ENCODE measurements at places on chromosomes 5 and 9. TPM values are rescaled to one million over a fixed set of nuclear protein-coding genes. Genes with fewer than 3 reads are reported as not detected.

The BTNL3 gene
- total RNA-seq, result not detected

The EMB gene
- 195 TPM for total RNA-seq

The OR1J2 gene
- total RNA-seq, result 0.42 TPM

The ARID3C gene
- total RNA-seq, result not detected

The SLCO6A1 gene
- total RNA-seq, result not detected

The PCDHAC1 gene
- not detected for total RNA-seq

DNA sequence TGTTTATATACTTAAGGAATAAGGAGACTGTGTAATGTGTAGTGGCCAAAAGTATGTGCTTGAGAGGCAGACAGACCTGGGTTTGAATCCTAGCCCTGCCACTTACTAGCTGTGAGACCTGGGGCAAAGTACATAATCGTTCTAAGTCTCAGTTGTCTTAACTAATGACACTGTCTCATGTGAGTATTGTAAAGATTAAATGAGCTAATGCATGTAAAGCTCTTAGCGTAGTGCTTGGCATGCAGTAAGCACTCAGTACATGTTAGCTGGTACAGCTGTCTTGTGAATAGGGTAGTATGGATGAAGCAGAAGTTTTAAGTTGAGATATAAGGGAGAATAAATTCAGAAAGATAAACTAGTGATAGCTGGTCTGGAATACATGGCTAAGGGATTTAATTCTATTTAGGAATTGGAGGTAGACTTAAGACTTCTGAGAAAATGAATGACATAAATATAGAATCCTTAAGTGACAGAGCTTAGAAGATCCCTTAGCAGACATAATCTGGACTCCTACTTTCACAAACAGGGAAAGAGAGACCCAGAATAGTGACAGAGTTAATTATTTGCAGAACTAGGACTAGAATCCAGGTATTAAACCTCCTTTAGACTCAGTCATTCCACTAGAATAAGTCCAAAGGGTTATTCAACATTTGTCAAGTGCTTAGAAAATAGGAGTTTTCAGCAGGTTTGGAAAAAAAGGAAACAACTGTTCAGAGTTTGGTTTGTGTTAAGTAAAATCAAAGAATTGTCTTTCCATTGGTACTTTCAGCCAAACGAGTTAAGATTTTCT lies 13.1 kb downstream of the GPR21 start:
- no peaks in the 10 kb centered on the region for H3K27me3 ChIP-seq
- DNase-seq, result no peak
- peaks cover 11% of the 10 kb centered on the region for H3K36me3 ChIP-seq
- no peak overlapping the region for H3K4me3 ChIP-seq
- no peaks in the 10 kb centered on the region for H3K4me1 ChIP-seq

- no peak for DNase-seq
- H3K4me1 ChIP-seq, result no peaks in the 10 kb centered on the region
- H3K36me3 ChIP-seq, result no peaks in the 10 kb centered on the region
- H3K4me3 ChIP-seq, result no peak overlapping the region
- H3K27me3 ChIP-seq, result no peaks in the 10 kb centered on the region
These were observed 215.8 kb downstream of the TSSK1B start for GRCh38 chr5:113218906-113219517.

DNA sequence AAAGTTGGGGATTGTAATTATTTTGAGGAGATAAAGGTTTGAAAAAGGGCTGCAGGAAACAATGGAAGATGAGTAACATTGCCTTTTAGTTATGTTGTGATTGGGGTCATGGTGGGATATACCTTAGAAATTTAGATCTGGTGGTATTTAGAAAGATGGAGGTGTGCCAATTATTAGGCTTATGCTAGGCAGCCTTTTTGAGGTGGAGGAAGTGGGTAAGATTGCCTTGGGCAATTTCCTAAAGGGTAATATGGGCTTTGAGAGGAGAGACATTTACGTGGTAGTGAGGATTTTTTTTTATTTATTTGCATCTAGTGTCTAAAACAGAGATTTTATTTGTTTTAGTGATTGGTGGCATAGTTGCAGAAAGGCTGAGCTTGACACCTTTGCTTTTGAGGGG lies 10.5 kb downstream of the HSPA4 start:
- no peaks in the 10 kb centered on the region for H3K27me3 ChIP-seq
- H3K36me3 ChIP-seq, result peaks cover 21% of the 10 kb centered on the region
- peaks cover 16% of the 10 kb centered on the region for H3K4me1 ChIP-seq
- no peak for DNase-seq
- H3K27ac ChIP-seq, result no peak overlapping the region

DNA sequence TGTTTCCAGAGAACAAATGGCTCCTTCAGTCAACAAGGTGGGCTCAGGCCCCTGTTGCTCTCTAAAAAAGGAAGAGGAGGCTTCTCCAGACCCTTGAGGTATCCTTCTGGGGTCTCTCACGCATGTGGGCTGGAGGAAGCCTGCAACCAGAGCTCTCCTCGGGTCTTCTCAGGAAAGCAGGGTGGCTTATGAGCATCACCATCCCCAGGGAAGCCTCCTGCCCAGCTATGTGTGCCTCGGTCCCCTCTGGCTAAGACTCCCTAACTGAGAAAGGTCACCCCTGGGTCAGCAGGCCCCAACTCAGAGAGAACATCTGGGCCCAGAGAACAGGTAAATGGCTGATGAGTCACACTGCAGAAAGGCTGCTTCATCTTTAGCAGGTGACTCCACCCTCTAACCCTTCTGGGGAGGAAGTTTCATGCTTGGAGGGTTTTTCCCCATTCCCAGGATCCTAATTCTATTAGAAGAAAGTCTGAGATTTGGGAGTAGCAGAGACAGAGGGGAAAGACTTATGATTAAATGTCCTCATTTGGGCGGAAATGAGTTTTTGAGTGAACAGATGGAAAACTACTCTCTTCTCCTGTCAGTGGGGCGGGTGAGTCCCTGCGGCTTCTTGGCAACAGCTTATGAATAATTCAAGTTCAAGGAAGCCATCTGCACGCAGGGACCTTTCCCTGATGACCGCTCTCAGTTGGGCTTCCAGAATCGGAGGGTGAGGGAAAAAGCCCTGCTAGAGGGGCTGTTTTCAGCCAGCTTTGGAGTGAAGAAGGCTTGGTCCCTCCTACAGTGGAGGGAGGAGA lies 41.9 kb downstream of the TGFBI start:
- H3K4me3 ChIP-seq, result no peak overlapping the region
- H3K36me3 ChIP-seq, result no peaks in the 10 kb centered on the region
- no peaks in the 10 kb centered on the region for H3K27me3 ChIP-seq
- DNase-seq, result no peak

GRCh38 chr9:69583645-69584234 lies 88.4 kb downstream of the APBA1 start:
- H3K27ac ChIP-seq, result no peak overlapping the region
- H3K4me1 ChIP-seq, result no peaks in the 10 kb centered on the region
- no peak overlapping the region for H3K4me3 ChIP-seq
- H3K27me3 ChIP-seq, result no peaks in the 10 kb centered on the region
- no peak for DNase-seq

DNA sequence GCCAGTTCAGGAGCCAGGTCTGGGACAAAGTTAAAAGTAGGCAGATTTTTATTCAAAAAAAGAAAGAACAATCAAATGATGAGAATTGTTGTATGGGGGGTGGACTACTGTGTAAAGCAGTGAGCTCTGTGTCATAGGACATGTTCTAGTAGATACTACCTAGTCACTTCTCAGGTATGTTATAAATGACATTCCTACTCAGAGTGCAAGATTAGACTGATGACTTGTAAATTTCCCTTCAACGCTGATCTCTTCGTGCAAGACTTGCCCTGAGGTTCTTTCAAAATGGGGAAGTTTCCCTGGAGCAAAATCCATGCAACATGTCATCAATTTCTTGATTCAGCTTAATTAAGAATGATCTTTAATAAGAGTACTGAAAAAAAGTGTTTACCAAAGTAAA lies 175.1 kb downstream of the RORB start:
- no peak for DNase-seq
- H3K4me3 ChIP-seq, result no peak overlapping the region
- H3K36me3 ChIP-seq, result no peaks in the 10 kb centered on the region
- H3K27ac ChIP-seq, result no peak overlapping the region

GRCh38 chr5:82346399-82347165 lies 68.4 kb upstream of the RPS23 start:
- H3K4me1 ChIP-seq, result no peaks in the 10 kb centered on the region
- H3K4me3 ChIP-seq, result no peak overlapping the region
- no peak for DNase-seq

Data from CD4-positive, CD25-positive, alpha-beta regulatory T cell (primary cell).